ENCODE measurements at places on chromosomes 2 and 18. TPM values are rescaled to one million over a fixed set of nuclear protein-coding genes. Genes with fewer than 3 reads are reported as not detected.

Gene IL18RAP
- total RNA-seq: 4.9 TPM

Gene ATP5MC3
- 113 TPM for total RNA-seq

Gene CROCC2
- total RNA-seq: 0.26 TPM

Gene POTEC
- not detected for total RNA-seq

Gene MBD5
- total RNA-seq: 42.1 TPM

Gene IL37
- not detected for total RNA-seq

Gene HAAO
- total RNA-seq: 6.4 TPM

Gene CXCR1
- 5.3 TPM for total RNA-seq

Gene ATRAID
- 102 TPM for total RNA-seq

Gene RBM43
- 9.4 TPM for total RNA-seq

Gene OTOF
- total RNA-seq: 0.69 TPM

Gene SOS1
- total RNA-seq: 37.0 TPM

Gene FABP1
- not detected for total RNA-seq

Gene GALR1
- 0.06 TPM for total RNA-seq

Gene FAM210A
- total RNA-seq: 13.1 TPM

Gene CPO
- not detected for total RNA-seq

Measured in upper lobe of right lung (tissue), 1 donor.